Stimulated activated CD8-positive, alpha-beta memory T cell treated with anti-CD3 and anti-CD28 coated beads, Interleukin-7, amount 100 ng/mL, for 1 hour (primary cell): ENCODE measurements at places on chromosomes 7 and 10.

DNA sequence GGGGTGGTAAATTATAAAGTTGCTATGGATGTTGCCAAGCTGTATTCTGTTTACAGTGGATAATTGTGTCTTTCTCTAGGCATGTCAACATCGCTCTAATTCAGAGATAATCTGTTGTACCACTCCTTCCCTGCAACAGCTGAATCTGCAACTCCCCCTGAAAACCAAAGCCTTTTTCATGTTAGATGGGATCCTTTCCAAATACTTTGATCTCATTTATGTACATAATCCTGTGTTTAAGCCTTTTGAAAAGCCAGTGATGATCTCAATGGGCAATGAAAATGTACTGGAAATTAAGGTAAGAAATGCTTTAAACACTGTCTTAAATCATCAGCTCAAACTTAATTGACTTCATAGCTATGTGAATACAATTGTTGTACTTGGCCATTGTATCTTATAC, 91.0 kb downstream of the MET start:
- no peak for DNase-seq

GRCh38 chr10:72260239-72260975, 13.3 kb upstream of the DDIT4 start:
- peak; percentile 58 for DNase-seq

DNA sequence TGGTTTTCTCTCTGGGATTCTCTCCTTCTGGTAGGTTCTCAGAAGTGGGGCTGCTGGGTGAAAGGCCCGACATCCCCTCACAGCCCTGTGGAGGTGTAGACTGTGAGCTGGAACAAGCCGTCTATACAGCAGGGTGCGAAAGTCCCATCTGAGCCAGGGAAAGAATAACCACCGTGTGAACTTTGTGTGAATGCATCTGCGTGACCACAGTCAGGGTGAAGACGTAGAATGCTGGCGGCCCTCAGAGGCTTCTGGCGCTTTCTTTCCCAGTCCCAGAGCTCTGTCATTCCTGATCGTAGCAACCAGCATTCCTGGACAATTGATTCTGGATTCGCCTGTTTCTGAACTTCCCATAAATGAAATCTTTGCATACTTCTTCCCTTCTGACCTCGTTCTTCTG, 30.0 kb downstream of the ELFN1 start:
- no peak for DNase-seq

GRCh38 chr7:156927571-156928405, 21.7 kb upstream of the NOM1 start:
- no peak for DNase-seq

GRCh38 chr10:63123727-63124362, 9.3 kb upstream of the NRBF2 start:
- no peak for DNase-seq

- no peak for DNase-seq
Measured at GRCh38 chr7:96182424-96183158, 139.3 kb downstream of the SLC25A13 start.

DNA sequence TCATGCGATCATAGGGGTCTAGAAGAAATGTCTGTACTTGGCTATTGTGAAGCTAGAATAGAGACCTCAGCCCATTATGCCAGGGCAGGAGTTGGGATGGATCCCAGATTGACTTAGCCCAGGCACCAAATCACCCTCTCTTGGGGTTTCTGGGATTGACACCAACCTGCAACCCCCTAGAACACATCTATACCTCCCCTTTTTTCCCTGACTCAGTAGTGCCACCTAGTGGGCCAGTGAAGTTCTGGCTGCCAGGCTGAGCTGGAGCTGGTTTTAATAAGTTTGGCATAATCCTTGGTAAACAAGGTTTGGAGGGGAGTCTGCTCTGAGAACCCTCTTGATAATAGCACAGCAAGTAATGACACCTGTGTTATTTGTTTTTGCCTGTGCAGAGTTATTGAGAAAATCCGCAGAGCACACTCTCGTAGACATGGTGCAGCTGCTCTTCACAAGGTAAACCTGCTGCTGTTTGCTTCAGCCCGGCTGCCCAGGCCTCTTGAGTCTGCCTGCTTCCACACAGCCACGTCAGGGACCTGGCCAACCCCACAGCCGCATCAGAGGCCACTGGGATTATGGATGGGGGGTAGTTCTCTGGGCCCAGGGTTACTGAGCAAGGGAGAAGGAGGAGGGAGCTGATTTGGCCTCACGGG, 43.3 kb upstream of the NFKB2 start:
- DNase-seq = peak; percentile 42

- no peak for DNase-seq
Measured at GRCh38 chr10:97711640-97712572, 1.6 kb upstream of the MARVELD1 start.

GRCh38 chr10:123428391-123428790, 237.8 kb upstream of the GPR26 start:
- DNase-seq = no peak

DNA sequence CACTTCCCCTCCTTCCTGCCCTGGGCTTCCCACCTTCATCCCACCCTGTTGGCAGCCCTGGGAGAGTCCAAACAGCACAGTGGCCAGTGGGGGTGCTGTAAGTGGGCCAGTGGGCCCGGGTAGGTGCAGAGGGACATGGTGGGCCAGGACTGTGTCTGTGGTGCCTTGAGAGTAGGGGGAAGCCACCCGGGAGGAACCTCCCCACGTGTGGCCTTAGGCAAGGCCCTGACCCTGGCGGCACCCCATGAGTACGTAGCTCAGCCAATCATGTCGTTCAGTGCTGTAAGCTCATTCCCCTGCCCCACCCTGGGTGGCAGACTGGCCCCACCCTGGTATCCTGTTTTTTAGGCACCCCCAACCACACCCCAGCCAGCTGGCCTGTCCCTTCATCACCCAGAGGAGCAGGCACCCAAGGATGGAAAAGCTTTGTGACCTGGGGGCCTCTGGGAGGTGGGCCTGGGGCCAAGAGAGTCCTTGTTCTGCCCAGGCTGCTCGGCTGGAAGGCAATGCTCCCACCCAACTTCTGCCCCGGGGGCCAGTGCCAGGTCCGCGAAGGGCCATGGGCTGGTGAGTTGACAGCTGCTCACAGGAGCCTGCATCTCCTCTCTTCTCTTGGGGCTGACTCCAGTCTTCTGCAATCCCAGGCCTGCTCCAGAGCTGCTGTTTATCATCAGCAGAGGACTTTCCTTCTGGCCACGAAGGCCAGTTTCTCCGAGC, 41.6 kb downstream of the TSPAN15 start:
- no peak for DNase-seq
